CD4-positive, alpha-beta T cell treated with Interleukin-6 at 100 ng/mL for 8 hours (primary cell): ENCODE measurements at places on chromosomes 7 and 10.

- no peak for DNase-seq
Observed at GRCh38 chr7:44284216-44284615, 41.2 kb downstream of the CAMK2B start.

- DNase-seq, result no peak
Observed at GRCh38 chr7:93171606-93172226, 23.5 kb upstream of the SAMD9L start.

- DNase-seq, result no peak
Observed at GRCh38 chr7:23168111-23168885, 13.6 kb upstream of the NUP42 start.

DNA sequence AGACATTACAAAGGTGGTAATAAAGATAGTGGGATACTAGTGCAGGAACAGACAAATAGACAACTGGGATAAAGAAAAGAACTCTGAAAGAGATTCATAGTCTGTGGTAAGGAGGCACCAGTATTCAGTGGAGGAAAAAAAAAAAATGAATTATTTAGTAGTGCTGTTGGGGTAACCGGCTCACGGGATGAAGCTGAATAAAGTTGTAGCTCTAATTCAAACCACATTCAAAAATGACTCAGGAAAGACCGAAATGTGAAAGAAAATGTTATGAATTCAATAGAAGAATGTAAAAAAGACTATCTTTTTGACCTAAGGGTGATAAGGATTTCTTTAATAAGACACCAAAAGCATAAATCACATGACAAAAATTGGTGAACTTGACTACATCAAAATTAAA, 83.1 kb upstream of the HABP2 start:
- DNase-seq, result no peak

DNA sequence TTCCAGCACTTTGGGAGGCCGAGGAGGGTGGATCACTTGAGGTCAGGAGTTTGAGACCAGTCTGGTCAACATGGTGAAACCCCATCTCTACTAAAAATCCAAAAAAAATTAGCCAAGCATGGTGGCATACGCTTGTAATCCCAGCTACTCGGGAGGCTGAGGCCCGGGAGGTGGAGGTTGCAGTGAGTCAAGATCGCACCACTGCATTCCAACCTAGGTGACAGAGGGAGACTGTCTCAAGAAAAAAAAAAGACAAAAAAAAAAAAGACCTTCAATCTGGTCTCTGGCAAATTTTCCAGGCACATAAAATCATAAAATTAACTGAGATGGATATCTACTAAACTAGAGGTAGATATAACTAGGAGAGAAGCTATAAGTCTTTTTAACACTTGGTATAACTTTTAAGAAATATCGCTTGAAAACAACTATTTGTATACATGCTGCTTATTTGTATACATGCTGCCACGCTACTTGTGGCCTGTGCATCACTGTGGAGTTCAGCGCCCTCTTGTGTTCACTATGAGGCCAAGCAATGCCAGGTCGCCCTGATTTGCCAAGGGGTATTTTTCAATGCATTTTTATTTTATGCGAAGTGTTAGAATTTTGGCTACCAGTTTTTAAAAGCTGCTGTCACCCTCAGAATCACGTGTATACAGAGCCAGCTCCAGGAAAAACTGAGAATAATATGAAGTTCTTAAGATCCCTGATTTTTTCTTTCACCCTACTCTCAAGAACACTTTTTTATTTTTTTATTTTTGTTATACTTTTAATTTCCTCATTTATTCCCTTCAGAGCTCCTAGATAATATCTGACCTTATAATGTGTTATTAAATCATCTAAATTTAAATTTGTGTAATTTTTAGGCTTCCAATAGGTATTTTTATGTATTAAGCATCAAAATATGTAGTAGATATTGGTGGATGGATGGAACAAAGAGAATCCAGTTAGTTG, 26.7 kb downstream of the CYCS start:
- DNase-seq, result peak; percentile 63

DNA sequence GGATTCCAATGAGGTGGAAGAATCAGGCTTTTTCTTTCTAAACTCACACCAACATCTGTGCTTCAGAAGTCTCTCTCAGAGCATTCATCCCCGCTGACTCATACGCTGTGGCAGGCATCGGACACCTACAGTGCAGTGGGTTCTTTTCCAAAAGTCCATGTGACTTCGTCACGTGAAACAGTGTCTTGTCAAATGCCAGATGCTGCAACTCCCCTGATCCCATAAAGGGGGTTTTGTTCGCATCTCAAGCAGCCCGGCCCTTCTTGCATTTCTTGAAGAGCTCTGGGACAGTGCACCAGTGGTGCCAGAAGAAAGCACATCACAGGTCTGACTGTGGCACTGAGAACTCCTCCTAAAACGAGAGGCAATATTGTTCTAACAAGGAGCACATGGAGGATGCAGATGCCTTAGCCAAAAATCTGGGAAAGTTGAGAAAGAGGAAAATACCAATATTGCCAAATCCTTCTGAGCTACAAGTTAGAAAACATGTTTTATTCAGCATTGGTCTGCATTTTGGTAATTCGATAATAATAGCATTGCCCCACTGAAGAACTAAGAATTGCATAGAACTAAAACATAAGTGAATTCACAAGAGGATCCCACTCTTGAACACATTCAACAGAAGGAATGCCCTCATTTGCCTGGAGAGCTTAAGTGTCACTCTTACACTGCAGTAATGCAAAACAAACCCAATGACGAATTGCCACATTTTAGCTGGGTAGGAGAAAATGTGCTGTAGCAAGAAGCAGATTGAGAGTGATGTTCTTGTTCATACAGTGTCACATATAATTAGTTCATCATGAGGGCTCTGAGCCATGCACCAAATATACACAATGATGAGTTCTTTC, 204.4 kb downstream of the CXCL12 start:
- DNase-seq, result no peak

DNA sequence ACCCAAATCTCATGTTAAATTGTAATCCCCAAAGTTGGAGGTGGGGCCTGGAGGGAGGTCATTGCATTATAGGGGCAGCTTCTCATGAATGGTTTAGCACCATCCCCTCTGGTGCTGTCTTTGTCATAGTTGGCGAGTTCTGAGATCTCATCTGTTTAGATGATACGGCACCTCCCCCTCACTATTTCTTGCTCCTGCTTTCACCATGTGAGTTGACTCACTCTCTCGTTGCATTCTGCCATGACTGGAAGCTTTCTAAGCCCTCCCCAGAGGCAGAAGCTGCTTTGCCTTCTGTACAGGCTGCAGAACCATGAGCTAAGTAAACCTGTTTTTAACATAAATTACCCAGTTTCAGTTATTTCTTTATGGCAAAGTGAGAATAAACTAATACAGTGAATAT, 18.9 kb upstream of the ZNF138 start:
- DNase-seq, result no peak

DNA sequence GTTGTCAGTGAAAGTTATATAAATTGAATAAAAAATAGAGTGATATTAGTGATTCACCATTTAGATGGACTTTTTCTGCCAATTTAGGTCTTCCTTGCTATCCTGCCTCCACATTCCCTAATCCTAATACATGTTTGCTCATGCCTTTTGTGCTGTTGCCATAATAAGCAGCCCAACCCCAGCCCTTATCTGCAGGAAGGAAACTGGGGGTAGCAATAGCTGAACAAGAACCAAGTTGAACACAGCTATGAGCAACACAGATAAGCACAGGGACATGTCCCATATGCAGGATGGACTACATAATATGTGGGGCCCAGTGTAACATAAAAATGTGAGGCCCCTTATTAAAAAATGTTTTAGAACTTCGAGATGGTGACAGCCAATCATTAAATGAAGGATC, 91.2 kb upstream of the AHR start:
- DNase-seq, result no peak

GRCh38 chr10:15601819-15602218, 117.9 kb downstream of the ITGA8 start:
- no peak for DNase-seq

DNA sequence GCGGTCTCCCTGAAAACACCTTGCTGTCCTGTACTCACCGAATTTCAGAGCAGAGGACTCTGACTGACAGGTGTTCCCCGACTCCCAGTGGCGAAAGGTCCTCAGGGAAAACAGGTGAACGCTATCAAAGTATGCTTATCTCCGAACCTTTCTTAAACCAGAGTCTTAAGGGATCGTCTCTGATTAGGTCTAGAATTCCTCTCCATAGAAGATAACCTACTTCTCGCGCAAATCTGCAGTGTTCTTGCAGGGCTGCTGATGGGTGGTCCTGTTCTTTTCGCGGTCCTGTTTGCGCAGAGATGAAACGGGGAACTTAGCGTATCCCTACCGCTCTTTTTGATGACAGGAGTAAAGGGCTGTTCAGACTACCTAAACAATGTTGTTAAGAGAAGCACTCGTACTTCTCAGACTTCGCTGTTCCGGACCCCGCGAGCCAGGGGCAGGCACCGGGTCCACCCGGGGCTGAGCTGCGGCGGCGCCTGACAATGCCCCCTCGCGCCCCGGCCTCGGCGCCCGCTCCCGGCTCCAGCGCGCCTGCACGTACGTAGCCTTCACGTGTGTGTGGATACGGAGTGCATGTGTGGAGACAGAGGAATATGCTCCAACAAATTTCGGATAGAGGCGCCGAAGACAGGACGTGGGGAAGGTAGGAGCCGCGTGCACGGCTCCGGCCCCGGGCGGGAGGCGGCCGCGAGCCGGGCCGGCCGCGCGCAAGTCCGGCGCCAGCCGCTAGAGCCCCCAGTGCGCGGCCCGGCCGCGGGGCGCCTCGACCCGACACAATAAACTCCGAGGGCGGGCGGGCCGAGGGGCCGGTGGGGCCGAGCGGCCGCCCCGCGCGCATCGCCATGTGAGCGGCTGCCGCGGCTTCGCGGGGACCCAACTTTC, 766 bp upstream of the ZMYND11 start:
- peak; percentile 10 for DNase-seq

DNA sequence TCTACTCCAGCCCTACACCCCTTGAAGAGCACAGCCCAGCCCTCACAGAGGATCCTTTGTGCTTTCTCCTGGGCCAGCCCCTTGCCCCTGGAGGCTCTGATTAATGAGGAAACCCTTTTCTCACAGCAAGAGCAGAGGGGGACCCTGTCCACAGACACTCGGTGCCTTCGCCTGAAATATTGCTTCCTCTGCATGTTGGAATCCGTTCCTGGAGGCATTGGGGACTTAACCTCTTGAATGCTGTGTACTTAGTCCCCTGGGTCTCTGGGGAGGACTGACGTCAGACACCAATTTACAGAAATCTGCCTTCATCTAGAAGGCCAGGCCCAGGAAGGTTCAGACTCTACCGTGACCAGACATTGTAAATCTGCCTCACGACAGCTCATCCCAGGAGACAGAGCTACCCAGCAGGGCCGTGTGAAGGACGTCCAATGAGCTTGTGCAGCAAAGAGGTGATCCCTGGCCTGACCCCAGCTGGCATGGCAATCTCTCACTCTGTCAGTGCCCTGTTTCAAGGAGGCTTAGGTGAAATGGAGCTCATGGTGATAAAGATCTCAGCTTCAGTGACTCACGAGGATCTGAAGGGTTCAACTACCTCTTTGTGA, 8.1 kb upstream of the TMEM72 start:
- no peak for DNase-seq

- no peak for DNase-seq
Observed at GRCh38 chr7:50564171-50564570, 1.0 kb downstream of the DDC start.

GRCh38 chr7:56105508-56105907, 768 bp downstream of the CHCHD2 start:
- no peak for DNase-seq

- no peak for DNase-seq
Observed at GRCh38 chr7:40570223-40570622, 435.4 kb downstream of the SUGCT start.

DNA sequence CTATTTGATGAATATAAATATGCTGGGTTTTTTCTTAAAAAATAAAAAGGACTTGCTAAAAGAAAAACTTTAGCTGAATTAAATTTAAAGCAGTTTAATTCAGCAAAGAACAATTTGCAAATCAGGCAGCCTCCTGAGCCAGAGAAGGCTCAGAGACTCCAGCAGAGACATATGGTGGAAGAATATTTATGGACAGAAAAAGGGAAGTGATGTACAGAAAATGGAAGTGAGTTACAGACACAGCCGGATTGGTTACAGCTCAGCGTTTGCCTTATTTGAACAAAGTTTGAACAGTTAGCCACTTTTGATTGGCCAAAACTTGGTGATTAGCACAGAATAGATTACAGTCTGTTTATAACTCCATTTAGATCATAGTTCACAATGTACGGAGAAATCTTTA, 110.3 kb downstream of the GAD2 start:
- DNase-seq, result no peak

DNA sequence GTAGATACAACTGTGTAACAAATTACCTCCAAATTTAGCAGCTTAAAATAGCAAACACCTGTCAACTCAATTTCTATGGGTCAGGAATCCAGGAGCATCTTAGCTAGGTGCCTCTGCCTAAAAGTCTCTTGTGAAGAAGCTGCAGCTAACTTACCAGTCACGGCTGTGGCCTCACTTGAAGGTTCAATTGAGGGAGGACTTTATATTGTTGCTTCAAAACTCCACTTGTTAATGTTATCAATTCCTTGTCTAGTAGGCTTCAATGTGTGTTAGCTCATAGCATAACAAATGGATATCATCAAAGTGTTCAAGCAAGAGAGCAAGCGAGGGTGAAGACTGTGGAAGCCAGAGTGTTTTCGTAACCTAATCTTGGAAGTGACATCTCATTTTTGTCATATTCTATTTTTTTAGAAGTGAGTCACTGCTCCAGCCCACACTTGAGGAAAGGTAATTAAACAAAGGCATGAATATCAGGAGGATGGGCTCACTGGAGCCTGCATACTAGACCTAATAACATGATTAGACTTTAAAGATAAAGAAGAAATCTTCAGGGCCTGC, 172.9 kb downstream of the SPAG6 start:
- DNase-seq, result no peak

- no peak for DNase-seq
Observed at GRCh38 chr10:97795886-97796285, 24.1 kb upstream of the SFRP5 start.

DNA sequence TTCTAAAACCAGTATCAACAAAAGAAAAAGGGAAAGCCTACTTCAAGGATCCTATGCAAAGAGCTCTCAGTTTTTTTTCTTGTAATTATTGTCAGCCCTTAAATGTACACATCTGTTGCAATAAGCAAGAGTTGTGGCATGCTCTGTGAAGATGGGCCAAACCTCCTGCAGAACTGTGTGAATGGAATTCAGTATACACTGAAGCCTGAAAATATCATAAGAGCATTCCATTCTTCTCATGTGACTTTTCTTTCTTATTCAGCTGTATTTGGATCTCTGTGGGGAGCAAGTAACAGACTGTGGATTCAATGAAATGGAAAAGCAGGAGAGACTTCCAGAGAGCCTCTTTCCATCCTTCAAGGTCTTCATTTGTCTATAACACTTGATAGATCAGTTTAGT, 130.7 kb downstream of the SAMD9 start:
- DNase-seq, result no peak

- DNase-seq, result peak; percentile 26
Observed at GRCh38 chr10:89389254-89389653, 3.2 kb upstream of the IFIT1 start.
